Neural progenitor cell (in vitro differentiated cells): ENCODE measurements at places on chromosomes 16 and 17. TPM values are rescaled to one million over a fixed set of nuclear protein-coding genes. Genes with fewer than 3 reads are reported as not detected.
A peak's percentile ranks its signal among the peaks of the same experiment; 100 is the strongest.

DNA sequence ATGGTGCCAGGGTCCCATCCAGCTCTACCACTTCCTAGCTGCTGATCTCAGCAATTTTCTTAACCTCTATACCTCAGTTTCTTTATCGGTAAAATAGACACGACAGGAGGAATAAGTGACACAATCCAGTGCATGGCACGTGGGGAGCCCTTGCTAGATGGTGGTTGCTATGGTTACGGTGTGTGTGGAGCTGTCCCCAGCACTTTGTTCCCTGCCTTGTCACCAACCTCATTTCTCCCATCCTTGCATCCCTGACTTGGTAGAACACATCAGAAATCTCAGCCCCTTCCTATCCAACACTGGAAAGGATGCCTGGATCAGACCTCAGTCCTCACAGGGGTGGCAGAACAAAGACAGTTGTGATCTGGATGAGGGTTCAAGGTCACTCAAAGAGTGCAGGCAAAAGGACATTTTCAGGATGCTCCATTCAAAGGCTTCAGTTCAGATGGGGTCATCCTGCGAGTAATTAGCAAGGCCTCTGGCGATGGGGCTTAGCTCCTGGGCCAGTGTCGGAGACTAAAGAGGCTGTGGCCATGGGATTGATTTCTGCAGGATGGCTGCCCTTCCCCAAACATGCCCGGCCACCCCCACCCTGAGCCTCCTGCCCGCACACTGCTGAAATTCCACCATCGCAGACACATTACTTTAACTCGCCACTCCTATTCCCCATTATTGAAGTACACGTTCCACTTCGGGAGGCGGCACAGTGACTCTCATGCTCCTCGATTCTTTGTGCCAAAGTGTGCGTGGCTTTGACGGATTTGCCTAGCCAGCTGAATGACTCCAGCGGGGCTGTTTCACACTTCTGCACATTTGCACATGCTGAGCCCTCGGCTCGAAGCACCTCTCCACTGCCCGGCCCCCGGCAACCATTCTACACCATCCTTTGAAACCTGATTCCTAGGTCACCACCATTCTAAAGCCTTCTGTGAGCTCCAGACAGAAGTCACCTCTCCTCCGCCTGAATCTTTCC lies 40.3 kb downstream of the WNT3 start:
- peak; percentile 83 for DNase-seq

DNA sequence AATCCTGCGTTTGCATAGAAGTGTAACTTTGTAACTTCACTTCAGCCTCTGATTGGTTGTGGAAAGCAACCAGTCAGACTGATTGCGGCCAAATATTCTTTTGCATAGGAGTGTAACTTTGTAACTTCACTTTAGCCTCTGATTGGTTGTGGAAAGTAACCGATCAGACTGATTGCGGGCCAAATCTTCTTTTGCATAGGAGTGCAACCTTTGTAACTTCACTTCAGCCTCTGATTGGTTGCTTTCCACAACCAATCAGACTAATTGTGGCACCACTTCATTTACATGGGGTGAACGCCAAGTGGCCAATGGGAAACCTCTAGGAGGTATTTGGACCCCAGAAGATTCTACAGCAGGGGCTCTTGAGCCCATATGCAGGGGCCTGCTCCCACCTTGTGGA lies 1.8 kb upstream of the TMEM98 start:
- no peak for DNase-seq

- DNase-seq: no peak
These were observed 14.8 kb upstream of the TRAP1 start for GRCh38 chr16:3732171-3732570.

GRCh38 chr17:75831032-75831571 lies 13.1 kb downstream of the UNC13D start:
- no peak for DNase-seq

Gene CLEC10A
- total RNA-seq: not detected in 2 replicates

Gene HS3ST4
- total RNA-seq: 1.8 and 2.5 TPM in 2 replicates
